ENCODE measurements at places on chromosomes 3 and 15.

DNA sequence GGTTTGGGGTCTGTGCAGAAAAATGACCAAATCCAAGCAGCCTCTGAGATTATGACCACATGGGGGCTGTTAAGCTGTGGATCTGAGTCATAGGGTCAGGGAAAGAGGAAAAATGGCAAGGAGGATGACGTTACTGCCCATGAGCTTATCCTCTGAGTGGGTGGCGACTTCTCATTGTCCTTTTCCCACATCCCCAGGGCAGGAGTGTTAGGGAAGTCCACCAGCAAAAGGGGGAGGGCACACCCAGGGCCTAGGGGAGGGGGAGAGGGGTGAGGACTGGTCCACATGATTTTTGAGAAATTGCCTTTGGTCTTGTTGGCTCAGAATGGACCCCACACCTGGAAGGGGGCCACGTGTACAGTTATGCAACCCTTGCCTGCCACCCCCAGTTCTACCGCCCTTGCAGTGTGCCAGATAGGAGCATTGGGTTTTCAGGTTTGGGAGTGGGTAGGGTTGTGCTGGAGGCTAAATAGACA, 2.6 kb downstream of the CD276 start:
- peak; percentile 83 for DNase-seq

DNA sequence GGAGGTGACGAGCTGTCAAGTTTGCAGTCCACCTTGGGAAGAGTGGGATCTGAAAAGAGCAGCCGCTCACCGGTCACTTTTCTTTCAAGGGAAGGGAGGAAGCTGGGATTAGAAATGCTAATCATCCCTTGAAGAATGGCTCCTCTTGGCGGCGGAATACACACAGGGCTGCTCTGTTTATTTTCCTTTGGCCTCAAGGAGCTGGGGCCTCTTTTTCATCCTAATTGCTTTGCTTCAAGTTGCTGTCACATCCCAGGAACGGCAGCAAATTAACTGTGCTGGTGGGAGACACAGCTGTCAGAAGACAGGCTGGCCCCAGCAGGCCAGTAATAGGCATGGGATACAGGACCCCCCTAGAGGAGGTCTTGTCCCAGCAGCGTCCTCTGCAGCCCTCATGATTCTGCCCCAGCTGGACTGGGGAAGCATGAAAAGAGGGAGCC, 6.7 kb downstream of the KBTBD13 start:
- no peak for DNase-seq

- DNase-seq, result no peak
Measured at GRCh38 chr15:74960995-74961588, 4.5 kb upstream of the RPP25 start.

DNA sequence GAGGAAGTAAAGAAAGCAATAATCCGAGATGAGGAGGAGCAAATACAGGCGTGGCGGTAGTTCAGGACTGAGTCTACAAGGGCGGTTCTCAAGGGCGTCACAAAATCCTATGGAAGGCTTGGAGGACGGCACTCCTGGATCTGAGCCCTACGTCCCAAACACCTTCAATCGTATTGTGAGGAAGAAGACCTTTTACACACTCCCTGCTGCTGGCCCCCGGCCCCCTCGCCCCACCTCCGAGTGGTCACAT, 747 bp downstream of the PLD1 start:
- no peak for DNase-seq

GRCh38 chr3:146249921-146250320, 984 bp downstream of the PLSCR4 start:
- DNase-seq, result no peak

- no peak for DNase-seq
Measured at GRCh38 chr3:58996730-58997129, 53.1 kb downstream of the CFAP20DC start.

DNA sequence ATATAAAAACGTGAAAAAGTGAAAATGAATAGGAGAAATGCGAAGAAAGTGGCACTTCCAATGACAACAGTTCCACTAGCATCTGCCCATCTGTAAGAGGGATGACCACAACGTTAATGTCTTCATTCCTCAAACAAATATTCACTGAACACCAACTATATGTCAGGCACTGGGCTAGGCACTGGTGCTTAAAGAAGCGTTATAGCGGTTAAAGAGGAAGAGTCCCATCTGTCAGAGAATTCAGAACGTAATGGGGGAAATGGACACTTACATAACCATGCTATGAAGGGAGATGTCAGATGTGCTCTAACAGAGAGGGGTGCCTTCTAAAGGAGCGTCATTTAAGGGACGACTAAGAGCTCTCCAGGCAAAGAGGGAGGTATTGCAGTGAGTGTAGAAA, 8.2 kb downstream of the RUBCN start:
- DNase-seq, result no peak

DNA sequence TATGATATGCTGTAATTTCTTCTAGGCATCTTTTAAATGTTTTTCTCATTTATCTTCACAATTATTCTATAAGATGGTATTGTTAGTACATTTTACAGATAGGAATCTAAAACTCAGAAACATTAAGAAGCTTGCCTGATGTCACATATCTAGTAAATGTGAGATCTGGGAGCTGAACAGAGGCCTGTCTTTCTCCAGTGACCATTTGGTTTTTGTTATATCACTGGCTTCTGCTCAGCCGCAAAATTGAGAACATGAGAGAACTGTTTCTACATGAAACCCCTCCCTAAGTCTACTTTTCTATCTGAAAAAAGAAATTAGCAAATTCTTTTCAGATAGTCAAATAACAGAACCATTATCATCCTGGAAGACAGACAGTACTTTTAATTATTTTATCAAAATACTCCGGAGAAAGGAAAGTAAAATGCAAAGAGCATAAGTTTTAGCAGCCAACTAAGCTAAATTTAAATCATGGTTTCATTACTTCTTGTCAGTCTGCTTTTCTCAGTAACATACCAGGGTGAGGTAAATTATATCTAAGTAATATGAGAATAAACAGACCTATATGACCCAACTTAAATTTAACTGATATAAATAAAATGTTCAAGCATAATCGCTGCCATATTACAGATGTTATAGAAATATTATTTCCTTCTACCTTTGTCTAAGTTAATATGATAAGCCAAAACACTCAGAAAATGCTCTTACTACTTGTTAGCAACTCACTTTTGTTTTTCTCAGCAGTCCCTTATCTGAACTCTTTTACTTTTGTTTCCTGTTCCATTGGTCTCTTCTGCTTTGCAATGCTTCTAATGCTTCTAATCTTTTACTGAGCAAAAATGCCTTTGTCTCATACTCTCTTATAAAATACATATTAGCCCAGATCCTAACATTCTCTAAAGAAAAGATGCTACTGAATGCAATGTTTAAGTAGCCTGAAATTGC, 68.0 kb upstream of the MBNL1 start:
- DNase-seq, result no peak

DNA sequence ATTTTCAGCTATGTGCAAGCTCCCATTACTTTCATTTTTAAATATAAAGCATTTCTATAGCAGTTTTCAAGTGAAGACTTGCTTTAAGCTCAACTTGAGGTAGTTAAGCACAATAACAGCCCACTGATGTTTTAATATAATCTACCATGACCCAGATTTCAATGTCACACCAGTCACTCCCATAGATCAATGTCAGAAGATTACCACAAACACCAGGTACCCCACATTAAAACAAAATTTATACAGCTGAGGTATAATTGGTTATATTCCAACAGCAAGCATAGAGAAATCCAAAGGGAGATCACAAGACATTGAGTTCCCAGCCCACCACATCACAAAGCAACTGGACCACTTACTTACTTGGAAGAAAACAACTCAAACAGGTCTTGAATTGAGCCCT, 22.8 kb downstream of the GTPBP8 start:
- DNase-seq, result no peak

DNA sequence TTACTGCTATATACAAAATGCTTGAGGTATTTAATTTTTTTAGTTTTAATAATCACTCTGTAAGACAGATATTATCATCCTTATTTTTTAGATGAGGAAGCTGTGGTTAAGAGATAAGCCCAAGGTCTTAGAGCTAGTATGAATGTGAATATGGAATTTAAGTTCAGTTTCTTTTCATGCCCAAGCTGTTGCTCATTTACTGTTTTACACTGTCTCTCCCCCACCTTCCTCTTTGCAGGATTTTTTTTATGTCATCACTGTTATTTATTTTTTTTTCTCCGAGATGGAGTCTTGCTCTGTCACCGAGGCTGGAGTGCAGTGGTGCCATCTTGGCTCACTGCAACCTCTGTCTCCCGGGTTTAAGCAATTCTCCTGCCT, 22.5 kb downstream of the MAP2K5 start:
- DNase-seq, result no peak

GRCh38 chr15:47246317-47246716, 471.0 kb upstream of the SEMA6D start:
- no peak for DNase-seq

- no peak for DNase-seq
Measured at GRCh38 chr3:104892044-104892443, 474.7 kb upstream of the ALCAM start.

DNA sequence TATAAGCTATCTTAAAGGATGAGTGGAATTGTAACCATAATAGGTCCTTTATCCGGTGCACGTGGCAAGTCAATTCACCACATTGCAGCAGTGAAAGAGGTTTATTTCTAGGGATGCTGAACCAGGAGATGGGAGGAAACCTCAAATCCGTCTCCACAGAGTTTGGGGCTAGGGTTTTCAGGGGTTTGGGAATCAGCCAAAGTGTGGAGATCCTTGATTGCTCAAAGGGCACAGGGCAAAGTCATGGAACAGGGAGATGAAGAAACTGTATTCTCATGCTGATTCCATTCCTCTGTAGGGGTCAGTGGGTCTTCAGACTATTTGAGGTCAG, 7.2 kb upstream of the RAF1 start:
- DNase-seq, result no peak
